ENCODE measurements at places on chromosomes 5 and 9.

- DNase-seq = no peak
Measured at GRCh38 chr5:137147346-137147745, 351.8 kb downstream of the SPOCK1 start.

DNA sequence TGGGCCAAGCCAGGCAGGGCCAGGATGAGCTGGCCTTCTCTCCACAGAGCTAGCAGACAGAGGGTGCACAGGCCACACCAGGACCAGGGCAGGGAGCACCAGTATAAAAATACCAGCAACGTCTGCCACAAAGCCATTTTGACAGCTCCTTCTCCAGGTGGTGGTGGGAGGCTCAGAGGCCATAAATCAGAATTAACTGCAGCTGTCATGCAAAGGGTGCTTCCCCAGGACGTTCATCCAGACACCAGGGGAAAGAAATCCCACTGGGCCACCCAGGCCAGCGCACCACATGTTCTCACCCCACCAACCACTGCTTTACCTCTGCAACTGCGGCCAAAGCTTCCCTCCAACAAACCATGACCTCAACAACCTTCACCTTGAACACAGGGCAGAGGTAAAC lies 403.7 kb upstream of the TRPC7 start:
- no peak for DNase-seq

- no peak for DNase-seq
Measured at GRCh38 chr9:137789295-137789895, 88.2 kb upstream of the CACNA1B start.

GRCh38 chr5:157269165-157269671 lies 3.3 kb downstream of the CYFIP2 start:
- DNase-seq = no peak

- DNase-seq = peak; percentile 2
Measured at GRCh38 chr9:1722404-1722803, 292.7 kb upstream of the SMARCA2 start.

DNA sequence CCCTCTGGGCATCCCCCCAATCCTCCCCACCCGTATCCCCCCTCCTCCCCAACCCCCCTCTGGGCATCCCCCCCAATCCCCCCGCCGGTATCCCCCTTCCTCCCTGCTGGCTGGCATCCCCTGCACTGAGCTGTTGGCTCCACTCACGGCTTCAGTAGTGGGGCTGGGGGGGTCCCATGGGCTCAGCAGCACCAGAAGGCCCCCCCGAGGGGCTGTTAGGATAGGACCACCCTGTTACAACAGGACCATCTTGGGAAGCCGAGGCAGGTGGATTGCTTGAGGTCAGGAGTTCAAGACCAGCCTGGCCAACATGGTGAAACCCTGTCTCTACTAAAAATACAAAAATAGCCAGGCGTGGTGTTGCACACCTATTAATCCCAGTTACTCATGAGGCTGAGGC lies 42.4 kb downstream of the EXD3 start:
- DNase-seq = no peak

DNA sequence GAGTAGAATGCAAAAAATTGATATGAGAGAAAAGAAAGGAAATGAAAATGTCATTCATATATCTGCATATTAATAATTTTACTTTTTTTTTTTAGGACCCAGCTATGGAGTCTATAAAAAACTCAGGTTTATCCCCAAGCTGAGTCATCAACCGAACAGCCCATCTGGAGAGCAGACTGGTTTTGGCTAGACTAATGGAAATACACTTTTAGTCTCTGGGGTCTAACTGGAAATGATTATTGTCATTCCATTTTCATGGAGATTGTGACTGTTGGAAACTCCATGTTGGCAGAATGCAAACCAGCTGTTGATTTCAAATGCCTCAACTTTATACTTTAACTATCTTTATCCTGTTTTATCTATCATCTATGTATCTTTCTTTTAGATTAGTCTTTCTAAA lies 28.7 kb downstream of the ANXA1 start:
- DNase-seq = no peak

DNA sequence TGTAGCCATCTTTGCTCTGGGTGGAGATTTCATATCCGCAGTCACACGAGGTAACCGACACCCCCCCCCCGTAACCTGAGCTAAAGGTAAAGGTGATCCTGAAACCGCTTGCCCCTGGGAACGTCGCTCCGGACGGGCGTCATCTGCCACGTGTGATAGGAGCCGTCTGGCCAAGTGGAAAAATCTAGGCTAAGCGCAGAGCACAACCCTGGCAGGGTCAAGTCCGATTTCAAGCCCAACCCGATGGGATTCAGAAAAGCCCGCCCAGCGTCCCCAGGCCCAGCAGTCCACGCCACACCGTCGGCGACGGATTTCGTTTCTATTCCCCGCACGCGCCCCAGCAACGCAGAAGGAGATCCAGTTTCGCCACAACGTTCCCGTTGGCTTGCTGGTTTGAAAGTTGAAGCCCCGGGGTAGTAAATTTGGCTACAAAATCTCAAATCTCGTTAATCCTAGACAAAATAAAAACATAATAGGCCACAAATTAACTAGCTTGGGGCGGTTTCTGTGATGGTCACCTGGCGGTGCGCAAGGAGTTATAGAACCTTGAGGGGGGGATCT lies 32.4 kb upstream of the NFIB start:
- no peak for DNase-seq

- no peak for DNase-seq
Measured at GRCh38 chr9:137972988-137973470, 95.4 kb downstream of the CACNA1B start.

- DNase-seq = no peak
Measured at GRCh38 chr9:3784641-3785040, 258.8 kb upstream of the RFX3 start.

DNA sequence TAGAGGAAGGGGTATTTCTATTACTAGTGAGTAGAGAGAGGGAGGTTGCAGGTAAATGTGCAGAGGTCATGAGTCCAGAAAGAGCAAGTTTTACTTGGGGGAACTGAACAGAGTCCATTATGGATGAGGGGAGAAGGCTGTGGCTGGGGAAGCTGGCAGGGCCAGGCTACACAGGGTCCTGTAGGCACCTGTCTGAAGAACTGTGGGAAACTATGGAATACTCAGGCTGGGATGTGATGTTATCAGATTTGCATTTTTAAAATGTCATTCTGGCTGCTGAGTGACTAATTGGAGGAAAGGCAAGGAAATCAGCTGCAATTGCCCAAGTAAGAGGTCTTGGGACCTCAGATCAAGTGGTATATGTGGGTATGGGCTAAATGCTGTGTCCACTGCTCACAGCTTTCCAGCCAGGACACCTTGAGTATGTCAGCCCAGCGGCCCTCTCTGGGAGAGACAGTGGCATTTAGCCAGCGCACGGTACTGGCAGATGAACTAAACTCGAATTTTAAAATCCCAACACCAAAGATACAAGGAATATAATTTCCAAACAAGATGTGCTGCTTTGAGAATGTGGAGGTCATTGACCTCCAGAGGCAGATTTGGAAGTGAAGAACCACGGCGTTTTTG lies 49.1 kb downstream of the FGF1 start:
- DNase-seq = no peak

DNA sequence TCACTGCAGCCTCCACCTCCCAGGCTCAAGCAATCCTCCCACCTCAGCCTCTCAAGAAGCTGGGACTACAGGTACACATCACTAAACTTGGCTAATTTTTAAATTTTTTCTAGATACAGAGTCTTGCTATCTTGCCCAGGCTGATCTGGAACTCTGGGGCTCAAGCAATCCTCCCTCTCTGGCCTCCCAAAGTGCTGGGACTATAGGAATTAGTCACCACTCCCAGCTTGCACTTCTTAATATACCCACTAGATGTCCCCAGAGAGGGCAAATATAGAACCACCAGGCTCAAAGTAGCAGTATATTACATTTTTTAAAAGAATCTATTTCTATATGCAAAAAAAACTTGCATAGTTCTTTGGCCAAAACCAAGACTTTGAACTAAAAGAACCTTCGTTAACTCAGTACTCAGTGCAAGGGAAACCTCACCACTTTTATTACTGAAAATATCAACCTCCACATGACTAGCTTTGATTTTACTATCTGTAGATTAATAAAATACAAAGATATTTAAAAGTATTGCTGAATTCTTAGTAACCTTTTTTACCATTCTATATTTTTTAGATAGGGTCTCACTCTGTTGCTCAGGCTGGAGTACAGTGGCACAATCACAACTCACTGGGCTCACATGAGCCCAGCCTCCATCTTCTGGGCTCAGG lies 25.8 kb upstream of the HSD17B3 start:
- DNase-seq = peak; percentile 45

DNA sequence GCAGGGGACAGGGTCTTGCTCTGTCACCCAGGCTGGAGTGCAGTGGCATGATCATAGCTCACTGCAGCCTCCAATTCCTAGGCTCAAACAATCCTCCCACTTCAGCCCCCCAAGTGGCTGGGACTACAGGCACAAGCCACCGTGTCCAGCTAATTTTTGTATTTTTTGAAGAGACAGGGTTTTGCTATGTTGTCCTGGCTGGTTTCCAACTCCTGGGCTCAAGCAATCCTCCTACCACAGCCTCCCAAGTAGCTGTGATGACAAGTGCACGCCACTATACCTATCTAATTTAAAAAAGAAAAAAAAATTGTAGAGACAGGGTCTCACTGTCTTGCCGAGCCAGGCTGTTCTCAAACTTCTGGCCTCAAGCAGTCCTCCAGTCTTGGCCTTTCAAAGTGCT lies 31.6 kb upstream of the LECT2 start:
- DNase-seq = no peak

- DNase-seq = no peak
Measured at GRCh38 chr5:38426986-38427950, 129.2 kb downstream of the LIFR start.

DNA sequence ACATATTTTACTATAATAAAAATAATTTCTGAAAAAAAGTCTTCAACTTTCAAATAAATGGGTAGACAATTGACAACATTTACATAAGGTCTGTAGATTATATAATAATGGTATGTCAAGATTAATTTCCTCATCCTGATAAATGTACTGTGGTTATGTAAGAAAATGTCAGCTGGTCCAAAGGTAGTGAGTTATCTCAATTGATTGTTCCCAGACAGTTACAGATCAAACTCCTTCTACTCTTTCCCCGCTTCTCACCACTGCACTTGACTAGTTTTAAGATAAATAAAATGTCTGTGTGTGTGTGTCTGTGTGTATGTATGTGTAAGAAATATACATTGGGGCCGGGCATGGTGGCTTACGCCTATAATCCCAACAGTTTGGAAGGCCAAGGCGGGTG lies 16.4 kb upstream of the MARCHF6 start:
- no peak for DNase-seq

DNA sequence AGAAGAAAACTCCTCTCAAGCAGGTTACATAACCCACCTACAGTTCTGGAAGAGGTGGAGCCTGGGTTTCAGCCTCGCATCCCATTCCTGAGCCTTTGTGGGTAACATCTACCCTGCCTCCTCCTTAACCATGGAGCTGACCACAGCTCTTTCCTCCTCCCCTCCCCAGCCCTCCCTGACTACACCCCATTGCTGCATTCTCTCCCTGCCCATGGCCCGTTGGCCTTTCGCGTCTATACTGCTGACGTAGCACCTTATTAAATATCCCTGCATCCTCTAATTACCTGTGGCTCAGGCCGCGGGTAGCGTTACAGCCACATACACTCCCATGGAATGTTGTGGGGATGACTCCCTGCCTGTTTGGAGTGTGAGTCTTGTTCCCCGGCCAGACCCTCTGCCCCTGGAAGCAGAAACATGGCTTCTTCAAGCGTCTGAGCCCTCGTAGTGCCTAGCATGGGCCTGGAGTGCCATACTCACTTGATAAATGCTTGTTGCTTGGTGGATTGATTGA lies 72.8 kb downstream of the WWC1 start:
- DNase-seq = peak; percentile 20

GRCh38 chr9:114238891-114239875 lies 83.7 kb upstream of the ORM1 start:
- DNase-seq = no peak

- DNase-seq = no peak
Measured at GRCh38 chr5:13910201-13910600, 34.3 kb downstream of the DNAH5 start.

- no peak for DNase-seq
Measured at GRCh38 chr5:160092960-160093707, 26.1 kb downstream of the PWWP2A start.

- no peak for DNase-seq
Measured at GRCh38 chr9:98869078-98869745, 61.7 kb downstream of the GALNT12 start.

DNA sequence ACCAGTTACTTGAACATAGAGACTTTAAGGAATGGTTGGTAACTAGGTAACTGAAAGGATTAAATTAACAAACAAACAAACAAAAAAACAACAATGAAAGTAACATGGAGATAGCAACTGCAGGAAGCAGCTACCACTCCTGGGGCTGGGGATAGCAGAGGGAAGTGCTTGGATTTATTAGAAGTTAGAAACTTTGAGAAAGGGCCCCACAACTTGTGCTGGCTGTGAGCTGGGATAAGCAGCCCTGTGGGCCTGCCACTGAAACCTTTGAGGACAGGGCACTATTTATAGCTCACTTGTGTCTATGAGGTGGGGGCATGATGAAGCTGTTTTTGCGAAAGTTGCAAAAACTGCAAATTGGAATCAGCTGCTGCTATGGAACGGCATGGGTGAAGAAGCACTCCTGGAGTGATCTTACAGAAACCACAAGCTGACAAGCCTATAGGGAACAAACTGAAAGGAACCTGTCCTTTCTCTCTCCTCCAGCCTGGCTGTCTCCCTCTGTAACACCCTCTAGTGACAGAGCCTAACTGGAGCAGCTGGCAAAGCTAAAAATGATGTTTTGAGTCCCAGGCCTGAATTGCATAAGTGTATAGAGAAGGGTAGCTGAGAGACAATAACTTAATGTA lies 91.4 kb upstream of the RANBP6 start:
- peak; percentile 36 for DNase-seq

GRCh38 chr5:116444373-116445295 lies 130.0 kb downstream of the SEMA6A start:
- no peak for DNase-seq
